ENCODE measurements at places on chromosomes 4 and X.

- DNase-seq, result peak; percentile 2
Measured at GRCh38 chrX:42934020-42934726, 156.2 kb upstream of the PPP1R2C start.

GRCh38 chr4:79584902-79585301, 176.9 kb upstream of the GK2 start:
- DNase-seq, result no peak

DNA sequence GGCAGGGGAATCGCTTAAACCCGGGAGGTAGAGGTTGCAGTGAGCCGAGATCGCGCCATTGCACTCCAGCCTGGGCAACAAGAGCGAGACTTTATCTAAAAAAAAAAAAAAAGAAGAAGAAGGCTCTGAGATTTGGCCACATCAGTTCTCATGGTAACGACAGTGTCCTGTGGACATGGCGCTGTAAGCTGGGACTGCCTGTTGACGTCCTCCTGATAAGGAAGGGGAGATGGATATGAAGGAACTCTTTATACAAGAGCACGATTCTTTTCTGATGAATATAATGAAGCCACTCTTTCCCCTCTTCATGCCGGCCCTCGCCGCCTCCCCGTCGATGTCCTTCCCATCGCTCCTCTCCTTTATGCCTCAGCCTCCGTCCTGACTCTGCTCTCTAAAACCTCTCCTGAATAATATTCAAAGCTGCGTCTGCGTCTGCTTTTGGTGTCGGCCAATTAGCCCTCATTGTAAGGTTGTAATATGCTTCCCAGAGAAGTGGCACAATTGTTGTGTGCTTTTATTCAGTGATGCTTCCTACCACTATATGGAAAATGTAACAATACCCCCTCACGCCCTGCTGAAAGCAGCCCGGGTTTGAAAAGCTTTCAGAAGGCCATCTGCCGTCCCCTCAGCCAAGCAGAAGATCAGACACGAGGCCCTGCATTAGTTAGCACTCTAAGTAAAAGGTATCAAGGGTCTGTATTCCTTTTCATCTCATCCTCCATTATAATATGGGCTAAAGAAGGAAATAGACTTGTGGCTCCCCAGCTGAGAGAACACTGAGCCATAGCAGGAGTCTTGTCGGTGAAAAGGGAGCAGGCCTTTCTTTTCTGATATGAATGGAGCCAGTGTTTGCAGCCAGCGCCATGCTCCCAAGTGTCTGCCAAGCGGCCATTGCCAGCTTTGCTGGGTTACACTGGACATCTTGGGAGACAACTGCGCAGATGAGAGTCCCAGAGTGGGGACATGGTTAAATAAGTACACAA, 22.1 kb upstream of the SCOC start:
- DNase-seq, result no peak

DNA sequence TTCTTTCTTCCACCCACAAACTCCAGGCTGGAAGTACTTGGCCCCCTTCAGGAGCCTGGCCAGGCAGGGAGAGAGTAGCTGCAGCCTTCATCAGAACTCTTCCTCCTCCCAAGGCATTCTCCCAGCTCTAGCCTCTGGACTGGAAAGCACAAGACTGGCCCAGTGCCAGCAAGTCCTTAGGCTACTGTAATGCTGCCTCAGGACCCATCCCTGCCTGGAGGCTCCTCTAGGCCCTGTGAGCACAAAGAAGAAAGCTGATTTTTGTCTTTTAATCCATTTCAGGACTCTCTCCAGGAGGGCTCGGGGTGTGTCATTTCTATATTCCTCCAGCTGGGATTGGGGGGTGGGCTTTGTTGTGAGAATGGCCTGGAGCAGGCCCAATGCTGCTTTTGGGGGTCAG, 10.8 kb downstream of the AWAT2 start:
- DNase-seq, result no peak

DNA sequence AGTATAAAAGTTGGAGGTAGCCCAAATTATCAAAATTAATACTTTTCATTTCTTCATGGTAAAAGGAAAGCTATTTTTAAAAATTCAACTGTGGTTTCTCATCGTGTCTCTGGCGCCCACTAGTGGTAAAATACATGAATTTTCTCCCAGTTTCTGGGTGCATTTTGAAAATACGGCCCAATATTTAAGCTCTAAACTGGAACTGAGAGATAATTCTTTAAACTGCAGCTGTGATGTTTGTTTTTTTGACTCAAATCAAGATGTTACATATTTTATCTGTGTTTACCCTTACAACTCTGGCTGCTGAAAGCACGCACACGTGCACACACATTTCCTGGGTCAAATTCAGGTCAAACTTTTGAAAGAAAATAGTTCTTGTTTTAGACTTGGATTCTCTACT, 123.9 kb upstream of the ACSL4 start:
- no peak for DNase-seq

DNA sequence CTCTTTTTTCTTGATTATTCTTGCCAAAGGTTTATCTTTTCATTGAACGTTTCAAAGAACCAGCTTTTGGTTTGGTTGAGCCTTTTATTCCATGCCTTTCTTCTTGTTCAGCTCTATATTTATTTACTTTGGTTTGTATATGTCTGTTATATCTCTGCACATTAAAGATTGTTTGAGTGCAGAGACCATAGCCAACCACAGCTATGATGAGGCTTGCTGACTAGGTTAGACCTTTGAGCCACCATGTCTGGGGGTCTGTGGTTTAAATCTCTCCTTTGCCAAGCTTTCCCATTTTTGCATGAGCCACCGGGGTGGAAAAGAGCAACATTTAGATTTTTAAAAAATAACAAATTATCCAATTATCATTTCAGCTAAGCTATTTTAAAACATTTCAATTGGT, 96.1 kb downstream of the NHS start:
- DNase-seq, result no peak

- DNase-seq, result no peak
Measured at GRCh38 chrX:122703762-122704161, 480.3 kb upstream of the GRIA3 start.

GRCh38 chr4:41418444-41418843, 119.5 kb upstream of the LIMCH1 start:
- no peak for DNase-seq

DNA sequence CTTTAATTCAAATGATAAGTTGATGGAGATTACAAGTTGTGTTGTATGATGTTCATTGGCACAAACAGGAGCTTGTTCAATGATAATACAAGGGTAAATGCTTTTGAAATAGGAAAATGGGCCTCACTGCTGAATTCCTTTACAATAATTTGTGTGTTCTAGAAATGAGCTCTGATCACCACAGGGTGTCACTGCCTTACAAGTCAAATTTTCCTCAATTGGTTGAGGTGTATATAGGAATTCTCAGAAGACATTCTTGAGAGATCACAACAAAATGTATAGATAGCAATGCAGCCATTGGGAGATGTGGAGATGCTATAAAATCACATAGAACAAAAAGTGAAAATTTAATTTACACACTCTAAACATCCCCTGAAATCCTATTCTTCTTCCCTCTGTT, 49.6 kb downstream of the KLF8 start:
- no peak for DNase-seq

DNA sequence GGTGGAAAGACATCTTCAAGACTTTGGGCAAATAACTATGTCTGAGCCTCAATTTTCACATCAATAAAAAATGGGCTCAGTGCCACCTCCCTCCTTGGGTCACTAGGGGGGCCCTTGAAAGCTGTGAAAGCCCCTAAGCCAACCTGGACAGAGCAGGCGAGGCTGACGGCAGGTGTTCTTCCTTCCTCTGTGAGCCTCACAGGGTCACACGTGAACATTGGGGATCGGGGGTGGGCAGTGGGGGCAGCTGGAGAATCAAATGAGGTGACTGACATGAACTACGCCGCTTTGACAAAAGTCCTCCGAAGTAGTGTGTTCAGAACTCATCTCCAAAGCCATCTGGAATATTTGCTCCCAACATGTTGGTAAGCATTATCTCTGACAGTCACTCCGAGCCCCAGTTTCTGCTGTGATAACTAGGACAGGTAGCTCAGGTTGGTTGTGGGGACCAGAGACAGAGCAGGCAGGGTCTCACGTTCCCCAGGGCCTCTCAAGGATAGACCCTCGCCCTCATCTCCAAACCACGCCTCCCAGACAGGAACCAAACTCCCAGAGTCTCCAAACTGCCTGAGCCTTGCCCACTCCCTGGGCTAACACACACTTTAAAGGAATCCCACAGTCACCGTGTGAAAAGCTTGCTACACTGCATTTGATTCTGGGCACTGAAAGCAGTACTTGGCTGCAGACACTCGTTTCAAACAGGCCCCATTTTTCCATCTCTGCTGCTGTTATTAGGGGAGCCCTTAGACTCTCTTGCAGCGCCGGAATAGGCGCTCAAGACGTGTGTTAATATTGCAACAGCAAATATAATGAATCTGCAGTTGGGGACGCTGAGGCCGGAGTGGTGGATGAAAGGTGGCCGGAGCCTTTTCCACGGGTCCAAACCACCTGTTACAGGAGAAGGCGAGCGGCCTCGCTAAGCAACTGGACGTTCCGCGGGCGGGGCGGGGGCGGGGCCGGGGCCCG, 717 bp upstream of the WFS1 start:
- no peak for DNase-seq

DNA sequence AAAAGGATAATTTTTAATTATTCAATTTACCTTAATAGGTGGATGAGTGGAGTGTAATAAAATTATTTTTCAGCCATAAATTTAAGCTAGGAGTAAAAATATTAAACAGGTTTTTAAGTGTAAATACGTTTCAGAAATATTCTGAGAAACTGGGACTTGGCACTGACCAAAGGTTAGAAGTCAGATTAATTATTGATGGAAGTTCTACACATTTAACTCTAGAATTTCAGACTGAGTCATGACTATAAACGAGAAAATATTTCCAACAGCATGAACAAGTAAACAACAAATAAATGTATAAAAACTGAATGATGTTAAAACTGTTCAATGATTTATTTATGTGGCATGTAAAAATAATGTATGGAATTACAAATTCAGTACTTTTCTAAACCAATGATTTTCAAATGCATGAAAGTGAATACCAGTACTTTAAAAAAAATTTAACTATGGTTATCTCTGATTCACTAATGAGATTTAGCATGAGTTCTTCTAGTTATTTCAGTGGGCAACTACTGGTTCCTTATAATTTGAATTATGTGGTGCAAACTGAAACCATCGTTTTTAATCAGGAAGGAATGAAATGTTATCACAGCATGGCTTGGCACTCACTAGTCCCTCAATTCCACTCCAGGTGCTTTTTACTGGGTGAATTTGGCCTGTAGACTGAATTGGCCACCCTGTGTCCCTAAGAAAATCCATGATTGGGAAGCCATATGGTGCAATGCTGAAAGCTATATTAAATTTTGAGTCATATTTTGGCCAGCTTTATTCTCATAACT, 244.2 kb downstream of the FSTL5 start:
- no peak for DNase-seq

DNA sequence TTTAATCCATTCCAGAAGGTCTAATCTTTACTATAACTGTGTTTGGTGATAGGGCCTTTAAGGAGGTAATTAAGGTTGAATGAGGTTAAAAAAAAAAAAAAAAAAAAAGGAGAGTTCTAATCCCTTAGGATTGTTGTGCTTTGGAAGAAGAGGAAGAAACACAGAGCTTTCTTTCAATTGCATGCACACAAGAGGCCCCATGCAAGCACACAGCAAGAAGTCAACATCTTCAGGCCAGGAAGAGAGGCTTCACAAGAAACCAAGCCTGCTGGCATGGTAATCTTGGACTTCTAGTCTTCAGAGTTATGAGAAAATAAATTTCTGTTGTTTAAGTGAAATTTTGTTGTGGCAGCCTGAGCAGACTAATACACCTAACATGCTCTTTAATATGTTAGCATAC, 118.6 kb downstream of the NAA11 start:
- DNase-seq, result no peak
